ENCODE measurements at places on chromosomes 3 and 15.

DNA sequence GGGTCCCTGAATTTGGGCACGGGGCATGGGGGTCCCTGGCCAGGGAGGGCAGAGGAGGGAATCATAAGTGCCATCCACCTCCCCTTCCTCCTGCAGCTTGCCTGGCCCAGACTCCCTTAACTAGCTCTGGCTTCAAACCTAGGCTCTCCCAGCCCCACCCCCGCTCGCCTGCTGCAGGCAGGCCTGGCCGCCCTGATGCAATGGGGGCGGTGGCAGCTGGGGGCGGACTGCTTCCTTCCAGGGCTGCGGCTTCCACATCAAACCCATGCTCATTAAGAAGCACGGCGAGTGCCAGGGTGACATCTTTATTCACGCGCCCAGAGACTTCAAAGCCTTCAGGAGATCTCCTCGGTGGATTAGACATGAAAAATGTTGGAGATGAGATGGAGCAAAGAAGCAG lies 123.1 kb downstream of the TPRA1 start:
- no peak for DNase-seq

DNA sequence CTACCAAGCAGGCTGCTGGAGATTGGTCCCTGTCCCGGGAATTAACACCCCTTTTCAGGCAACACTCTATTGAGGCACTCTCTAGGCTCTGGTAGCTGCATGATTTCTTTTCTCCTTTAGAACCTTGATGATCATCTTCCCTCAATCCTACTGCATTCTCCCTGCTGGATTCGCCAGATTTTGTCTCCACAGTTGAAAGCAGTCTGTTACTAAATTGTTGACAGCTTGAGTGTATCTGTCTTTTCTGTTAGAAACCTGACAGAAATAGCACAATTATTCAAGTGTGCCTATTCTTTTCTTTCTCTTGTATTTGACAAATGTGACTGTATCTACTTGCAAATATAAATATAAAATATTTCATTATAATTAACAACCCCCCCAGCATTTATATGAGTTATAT lies 830.8 kb upstream of the CADM2 start:
- no peak for DNase-seq

DNA sequence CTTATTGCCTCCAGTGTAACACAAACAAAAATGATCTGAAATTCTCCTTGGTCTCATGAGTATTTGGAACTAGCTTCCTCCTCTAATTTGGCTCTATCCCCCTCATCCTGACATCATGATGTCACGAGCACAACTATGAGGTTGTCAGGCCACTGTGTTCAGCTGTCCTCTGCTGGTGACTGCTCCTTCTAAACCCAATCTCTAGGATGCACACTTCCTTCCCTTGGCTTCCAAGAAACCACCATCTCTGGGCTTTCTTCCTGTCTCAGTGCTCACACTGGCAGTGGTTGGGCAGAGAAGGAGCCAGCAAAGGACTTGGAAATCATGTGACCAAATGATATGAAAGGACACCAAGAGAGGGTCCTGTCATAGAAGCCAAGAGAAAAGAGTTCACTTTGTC lies 30.7 kb upstream of the EIF1B start:
- DNase-seq: no peak

DNA sequence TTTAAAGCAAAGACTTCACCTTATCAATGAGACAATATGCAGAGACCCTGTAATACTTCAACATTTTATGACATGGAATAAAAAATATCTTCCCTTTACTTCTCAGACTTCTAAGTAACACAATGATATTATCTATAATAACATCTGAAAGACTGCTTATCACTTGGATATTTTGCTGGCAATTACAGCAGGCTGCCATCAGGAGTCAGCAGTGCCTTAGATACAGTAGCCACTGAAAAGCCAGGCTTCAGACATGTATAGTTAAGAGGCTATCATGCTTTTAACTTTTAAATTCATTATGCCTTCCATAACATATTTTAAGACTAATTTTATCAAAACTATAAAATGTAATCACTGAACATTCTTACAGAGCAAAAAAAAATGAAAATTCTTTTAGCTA lies 227.5 kb downstream of the NEK10 start:
- DNase-seq: no peak

GRCh38 chr15:63054985-63055384 lies 12.4 kb downstream of the TPM1 start:
- no peak for DNase-seq

DNA sequence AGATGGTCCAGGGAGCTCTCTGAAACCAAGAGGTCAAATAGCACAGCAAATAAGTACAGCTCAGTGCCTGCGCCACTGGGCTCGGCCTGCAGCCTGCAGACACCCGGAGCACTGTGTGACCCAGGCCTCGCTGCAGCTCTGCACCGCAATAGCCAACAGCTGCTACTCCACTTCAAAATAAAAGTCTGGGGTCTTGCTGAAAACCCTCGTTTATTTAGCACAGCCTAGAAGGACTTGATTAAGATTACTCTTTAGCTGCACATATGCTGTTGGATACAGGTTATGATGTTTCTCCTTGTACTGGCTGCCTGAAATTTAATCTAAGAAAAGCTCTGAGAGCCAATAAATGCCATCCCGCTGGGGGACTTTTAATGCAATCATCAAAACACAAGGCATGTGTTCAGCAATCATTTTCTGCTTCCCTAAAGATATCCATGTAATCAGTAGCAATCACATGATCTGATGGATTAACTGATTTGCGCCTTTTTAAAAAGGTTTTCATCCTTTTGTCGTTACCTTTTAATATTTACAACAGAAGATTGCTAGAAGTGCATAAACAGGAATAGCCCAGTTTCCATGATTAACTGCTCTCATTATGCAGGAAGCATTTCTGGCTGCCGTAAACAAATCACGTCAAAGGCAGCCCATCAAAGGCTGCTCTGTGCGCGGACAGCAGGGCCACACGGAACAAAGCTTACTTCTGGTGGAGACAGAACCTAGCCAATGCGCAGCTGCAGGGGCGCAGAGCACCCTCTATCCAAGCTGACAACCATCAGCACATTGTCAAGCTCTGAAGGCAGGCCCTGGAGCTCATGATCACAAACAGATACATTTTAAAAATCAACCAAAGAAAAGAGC lies 58.8 kb downstream of the CLASP2 start:
- DNase-seq: peak; percentile 39

DNA sequence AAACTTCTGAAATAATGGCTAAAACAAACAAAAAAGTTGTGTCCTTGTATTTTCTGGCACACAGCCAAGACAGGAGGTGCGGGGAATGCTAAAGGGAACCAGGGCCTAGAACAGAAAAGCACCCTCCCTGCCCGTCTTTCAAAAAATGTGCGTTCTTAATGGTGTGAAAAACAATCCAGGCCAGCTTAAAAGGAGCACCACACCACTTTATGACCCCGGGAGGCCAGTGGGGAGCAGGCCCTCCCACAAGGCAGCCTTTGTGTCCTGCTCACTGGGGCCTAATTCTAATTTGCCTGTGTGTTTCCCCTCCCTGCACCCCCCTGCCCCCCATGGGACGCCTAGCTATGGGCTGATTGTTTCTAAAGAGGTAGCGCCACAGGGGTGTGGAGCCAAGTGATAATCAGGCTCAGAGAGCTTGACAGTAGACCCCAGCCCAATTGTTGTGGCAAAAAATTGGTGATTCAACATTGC lies 181.4 kb downstream of the GREM1 start:
- no peak for DNase-seq
